ENCODE measurements at places on chromosomes 3 and 15.
A peak's percentile ranks its signal among the peaks of the same experiment; 100 is the strongest.

GRCh38 chr15:101000271-101000681 is 81.1 kb downstream of the LRRK1 start:
- no peak for DNase-seq

DNA sequence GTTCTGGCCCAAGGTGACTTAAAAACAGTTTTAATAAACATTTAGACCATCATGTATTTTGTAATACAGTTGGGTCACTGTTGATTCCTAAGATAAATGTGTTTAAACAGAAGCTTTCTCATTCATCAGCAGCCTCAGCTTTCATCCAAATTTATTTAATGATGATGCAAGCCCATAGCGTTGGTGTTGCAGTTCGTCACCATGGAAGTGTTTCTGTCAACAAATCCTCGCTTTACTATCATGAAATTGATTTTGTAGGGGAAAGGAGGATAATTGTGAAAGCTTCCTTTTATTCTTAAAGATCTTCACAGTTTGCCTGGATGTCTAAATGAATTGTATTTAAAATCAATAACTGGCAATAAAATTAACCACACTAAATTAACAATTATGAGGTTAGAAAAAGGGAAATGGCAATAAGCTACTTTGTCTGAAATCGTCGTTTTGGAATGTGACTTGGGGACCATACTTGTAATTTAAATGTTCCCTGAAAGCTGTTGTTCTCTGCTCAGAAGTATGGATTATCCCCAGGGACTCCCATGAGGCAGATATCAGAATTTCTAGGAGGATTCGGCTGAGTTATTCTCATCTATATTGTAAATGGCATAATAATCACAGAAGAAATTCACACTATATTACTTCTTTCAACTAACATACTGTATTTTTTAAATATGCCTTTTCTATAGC is 29.0 kb downstream of the CMSS1 start:
- no peak for DNase-seq

- no peak for DNase-seq
Observed at GRCh38 chr3:161148832-161149475, 43.8 kb upstream of the B3GALNT1 start.

- no peak for DNase-seq
Observed at GRCh38 chr15:78098131-78098755, 5.9 kb downstream of the SH2D7 start.

- no peak for DNase-seq
Observed at GRCh38 chr15:84621358-84621979, 20.7 kb downstream of the ZSCAN2 start.

- no peak for DNase-seq
Observed at GRCh38 chr3:71432044-71432975, 151.2 kb downstream of the FOXP1 start.

DNA sequence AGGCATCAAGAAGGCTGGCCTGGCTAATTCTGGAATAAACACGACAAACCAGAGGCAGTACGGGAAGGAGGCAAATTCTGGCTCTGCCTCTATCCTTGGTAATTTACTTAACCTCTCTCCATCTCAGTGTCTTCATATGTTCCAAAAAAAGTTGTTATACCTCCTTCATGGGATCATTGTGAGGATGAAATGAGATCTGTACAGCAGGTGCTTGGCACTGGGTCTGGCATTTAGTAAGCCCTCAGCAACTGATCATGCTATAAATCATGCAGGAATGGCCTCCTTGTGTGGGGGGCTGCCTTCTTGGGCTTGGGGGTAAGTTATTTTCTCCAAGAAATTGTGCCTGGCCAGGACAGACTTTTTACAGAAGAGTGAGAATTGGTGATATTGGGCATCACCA is 38.3 kb upstream of the TRA2B start:
- no peak for DNase-seq

GRCh38 chr3:12999147-13000140 is 73.8 kb downstream of the IQSEC1 start:
- no peak for DNase-seq

DNA sequence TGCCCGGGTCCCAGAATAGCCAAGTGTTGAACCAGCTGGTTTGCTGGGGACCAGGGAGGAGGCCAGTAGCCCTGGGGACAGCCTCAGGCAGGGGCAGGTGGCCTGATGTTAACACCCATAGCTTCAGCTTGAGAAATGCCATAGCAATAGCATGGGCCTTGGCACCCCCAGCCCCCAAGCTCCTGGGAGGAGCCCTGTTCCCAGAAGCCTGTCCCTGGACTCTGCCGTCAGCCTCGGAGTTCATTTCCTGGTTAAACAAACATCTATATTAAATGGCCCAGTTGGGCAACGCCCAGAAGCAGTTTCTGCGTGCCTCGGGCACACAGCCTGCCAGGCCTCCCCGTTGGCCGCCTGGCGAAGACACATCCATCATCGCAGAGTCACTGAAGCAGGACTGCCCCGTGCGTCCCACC is 58.2 kb downstream of the FGD5 start:
- no peak for DNase-seq

DNA sequence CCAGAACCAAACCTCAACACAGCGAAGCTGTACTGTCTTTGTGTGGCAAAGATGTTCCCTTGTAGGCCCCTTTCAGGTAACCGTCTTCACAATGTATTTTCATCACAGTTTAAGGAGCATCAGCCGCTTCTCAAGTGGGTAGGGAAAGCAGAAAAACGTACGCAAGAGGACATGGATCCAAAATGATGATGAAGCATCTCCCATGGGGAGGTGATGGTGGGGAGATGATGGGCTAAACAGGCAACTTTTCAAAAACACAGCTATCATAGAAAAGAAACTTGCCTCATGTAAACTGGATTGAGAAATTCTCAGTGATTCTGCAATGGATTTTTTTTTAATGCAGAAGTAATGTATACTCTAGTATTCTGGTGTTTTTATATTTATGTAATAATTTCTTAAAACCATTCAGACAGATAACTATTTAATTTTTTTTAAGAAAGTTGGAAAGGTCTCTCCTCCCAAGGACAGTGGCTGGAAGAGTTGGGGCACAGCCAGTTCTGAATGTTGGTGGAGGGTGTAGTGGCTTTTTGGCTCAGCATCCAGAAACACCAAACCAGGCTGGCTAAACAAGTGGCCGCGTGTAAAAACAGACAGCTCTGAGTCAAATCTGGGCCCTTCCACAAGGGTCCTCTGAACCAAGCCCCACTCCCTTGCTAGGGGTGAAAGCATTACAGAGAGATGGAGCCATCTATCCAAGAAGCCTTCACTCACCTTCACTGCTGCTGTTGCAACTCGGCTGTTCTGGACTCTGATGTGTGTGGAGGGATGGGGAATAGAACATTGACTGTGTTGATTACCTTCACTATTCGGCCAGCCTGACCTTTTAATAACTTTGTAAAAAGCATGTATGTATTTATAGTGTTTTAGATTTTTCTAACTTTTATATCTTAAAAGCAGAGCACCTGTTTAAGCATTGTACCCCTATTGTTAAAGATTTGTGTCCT is 60.0 kb downstream of the AAGAB start:
- no peak for DNase-seq

GRCh38 chr3:24197809-24198208 is 252.7 kb downstream of the NR1D2 start:
- DNase-seq: no peak

- peak; percentile 30 for DNase-seq
Observed at GRCh38 chr3:27632431-27633223, 89.5 kb downstream of the EOMES start.

GRCh38 chr3:48863122-48863521 is 15.4 kb upstream of the PRKAR2A start:
- DNase-seq: no peak

GRCh38 chr3:176870451-176870850 is 326.8 kb downstream of the TBL1XR1 start:
- no peak for DNase-seq

DNA sequence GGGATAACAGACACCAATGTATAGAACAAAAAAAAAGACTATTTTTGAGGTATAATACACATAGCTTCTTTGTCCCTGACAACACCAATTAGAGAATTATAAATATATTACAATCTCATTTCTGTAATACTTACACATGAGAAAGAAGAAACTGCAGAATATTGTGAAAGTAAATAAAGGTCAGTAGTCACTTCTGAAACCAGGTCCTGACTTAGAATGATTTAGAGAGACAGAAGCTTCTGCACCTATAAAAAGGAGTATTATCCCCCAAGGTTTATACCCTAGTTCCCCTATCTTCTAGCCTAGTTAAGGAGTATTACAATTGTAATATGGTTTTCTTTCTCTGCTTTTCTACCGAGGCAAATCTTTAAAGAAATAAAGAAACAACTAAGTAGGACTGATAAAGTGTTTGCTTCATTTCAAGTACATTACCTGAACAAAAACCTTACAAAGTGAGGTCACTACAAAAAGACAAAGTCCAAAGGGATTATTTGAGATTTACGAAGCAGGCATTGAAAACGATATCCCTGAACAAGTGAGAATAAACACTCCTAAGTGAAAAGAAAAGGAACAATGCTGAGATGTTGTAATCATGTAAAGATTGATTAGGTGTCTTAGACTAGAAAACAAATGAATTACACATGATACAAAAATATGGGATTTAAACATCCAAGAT is 103.0 kb downstream of the GBE1 start:
- DNase-seq: no peak

GRCh38 chr3:53570709-53571108 is 76.3 kb downstream of the CACNA1D start:
- DNase-seq: no peak

DNA sequence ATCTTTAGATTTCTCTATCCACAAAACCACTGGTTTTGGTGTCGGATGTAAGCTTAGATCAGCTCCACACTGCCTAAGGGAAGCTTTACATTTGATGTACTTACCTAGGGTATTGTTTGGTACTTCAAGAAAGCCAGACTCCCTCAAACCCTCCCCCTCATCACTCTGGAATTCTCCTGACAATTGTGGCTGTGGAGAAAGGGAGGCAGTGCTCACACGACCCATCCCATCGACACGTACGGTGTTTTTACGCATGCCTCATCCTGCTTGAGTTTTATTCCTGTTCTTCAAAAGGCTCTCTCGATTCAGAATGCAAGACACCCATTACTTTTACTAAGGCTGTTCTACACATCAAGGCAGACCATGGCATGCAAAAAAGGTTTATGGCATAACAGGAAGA is 67.3 kb upstream of the ONECUT1 start:
- DNase-seq: no peak

GRCh38 chr3:196554205-196554604 is 14.1 kb downstream of the WDR53 start:
- no peak for DNase-seq

GRCh38 chr3:181921220-181921619 is 209.5 kb downstream of the SOX2 start:
- no peak for DNase-seq

DNA sequence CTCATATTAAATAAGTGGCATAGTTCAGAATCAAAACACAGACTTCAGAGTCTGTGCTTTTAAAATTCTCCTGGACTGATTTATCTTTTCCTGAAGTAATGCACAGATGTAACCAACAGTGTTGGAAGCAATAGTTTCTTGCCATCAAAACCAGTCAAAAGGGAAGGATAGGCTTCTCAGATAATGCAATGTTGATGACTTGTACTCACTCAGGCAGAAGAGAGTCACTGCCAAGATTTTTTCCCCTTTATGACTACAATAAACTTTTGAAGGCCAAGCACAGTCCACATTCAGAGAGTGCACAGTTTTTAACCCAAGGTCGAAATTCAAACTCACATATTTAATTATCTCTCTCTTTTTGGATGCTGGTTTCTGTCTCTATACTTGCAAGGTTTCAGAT is 305.0 kb upstream of the SGO1 start:
- DNase-seq: no peak

DNA sequence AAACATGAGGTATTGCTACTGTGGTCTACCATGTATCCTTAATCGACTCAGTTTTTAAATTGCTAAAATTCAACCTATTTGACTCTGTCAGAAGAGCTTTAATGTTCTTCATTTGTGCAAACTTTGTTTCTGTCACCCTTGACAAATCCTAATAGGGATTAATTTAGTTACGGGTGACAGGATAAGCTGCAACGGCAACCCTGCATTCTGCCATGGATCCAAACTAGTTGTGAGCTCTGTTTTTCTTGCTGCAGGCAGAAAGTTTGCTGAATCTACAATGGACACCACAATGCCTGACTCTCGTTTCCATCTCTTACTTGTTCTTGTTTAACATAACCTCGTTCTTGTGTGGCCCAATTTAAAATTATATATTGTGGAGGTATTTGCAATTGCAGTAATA is 352.3 kb downstream of the ROBO2 start:
- DNase-seq: no peak

GRCh38 chr15:82168757-82169156 is 93.8 kb downstream of the EFL1 start:
- no peak for DNase-seq

- no peak for DNase-seq
Observed at GRCh38 chr3:85516146-85516545, 557.4 kb downstream of the CADM2 start.

GRCh38 chr3:81951106-81951505 is 189.7 kb upstream of the GBE1 start:
- no peak for DNase-seq

All from D721Med (cell line).